ENCODE measurements at places on chromosomes 6 and 20.

- no peak for DNase-seq
Measured at GRCh38 chr6:31172973-31173384, 2.5 kb upstream of the POU5F1 start.

DNA sequence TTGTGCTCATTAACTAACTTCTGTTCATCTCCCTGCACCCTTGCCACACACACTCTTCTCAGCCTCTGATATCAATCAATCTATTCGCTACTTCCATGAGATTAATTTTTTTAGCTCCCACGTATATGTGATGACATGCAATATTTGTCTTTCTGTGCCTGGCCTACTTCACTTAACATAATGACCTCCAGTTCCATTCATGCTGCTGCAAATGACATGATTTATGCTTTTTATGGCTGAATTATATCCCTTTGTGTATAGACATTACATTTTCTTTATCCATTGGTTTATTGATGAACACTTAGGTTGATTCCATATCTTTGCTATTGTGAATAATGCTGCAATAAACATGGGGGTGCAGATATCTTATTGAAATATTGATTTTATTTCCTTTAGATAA lies 50.8 kb upstream of the SPTLC3 start:
- DNase-seq: no peak

GRCh38 chr20:43715044-43715443 lies 11.8 kb downstream of the GTSF1L start:
- DNase-seq: no peak

- no peak for DNase-seq
Measured at GRCh38 chr6:87667032-87667431, 35.0 kb downstream of the AKIRIN2 start.

DNA sequence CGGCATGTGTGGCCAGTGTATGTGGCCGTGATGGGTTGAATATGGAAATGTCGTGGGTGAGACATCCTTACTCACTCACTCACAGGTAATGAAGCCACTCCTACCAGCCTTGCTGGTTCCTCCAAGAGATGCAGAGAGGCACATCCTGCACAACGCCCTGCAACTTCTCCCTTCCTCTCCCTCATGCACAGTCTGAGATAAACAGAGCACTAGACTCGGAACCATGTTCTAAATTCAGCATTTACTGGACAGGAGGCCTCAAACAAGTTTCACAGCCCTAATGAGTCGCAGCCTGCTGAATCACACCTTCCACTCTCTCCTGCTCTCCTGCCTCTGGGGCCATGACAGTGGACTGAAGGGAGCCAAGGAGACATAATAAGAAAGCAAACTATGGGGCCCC lies 91.2 kb downstream of the ISM1 start:
- no peak for DNase-seq

- DNase-seq: no peak
Measured at GRCh38 chr20:45779011-45779915, 12.4 kb downstream of the WFDC3 start.

DNA sequence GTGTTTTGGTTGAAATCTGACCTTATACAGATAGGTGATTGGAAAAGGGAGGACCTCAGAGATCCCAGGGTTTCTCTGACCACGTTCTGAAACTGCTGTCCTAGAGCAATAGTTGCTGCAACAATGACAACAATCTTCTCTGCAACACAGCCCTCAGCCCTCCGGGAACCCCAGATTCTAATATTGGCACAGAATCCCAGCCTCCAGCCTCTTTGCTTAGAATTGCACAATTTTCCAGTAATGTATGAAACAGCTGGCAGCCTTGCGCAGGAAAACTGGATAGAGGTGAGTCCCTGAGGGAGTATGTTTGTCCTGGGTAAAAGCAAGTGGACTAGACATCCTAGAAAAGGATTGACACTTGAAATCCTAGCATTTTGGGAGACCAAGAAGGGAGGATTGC lies 30.4 kb upstream of the PNRC1 start:
- DNase-seq: no peak

- DNase-seq: no peak
Measured at GRCh38 chr20:57559658-57560553, 1.0 kb upstream of the PCK1 start.

DNA sequence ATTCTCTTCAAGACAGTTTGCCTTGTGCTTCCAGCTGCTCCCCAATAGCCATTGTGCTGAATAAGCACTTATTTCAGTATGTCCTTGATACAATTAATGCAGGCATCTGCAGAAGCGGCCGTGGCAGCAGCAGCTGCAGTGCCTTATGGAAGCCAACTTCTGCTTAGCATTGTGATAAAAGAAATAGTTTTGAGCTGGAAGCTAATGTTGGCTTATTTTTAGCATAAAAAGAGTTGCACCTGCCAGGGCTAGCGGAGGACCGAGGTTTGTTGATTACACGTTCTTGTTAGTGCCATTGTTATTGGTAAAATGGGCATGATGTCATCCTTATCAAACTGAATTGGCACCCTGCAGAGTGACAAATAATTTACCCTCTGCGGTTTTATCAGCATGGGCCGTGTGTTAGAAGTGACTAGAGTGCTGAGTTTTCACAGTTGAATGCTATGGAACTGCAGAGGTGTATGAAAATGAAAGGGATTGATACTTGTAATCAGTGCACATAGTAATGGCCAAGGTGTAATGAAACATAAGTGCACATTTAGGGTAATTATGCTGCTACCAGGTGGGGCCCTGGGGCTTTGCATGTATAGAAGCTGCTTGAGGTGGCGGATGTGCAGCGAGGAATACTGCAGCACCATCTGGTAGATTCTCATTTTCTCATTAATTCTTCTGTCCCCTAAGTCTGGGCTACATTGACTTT lies 334.3 kb downstream of the CDKAL1 start:
- DNase-seq: no peak

GRCh38 chr6:82145926-82146452 lies 101.6 kb downstream of the IBTK start:
- no peak for DNase-seq

- no peak for DNase-seq
Measured at GRCh38 chr20:47280228-47280627, 76.3 kb downstream of the ZMYND8 start.

- DNase-seq: no peak
Measured at GRCh38 chr6:23016696-23017095, 447.3 kb downstream of the HDGFL1 start.

- DNase-seq: no peak
Measured at GRCh38 chr6:15521582-15521981, 141.2 kb downstream of the DTNBP1 start.

All from Jurkat, Clone E6-1 (cell line).